ENCODE measurements at places on chromosomes 5 and 9. TPM values are rescaled to one million over a fixed set of nuclear protein-coding genes. Genes with fewer than 3 reads are reported as not detected.

The FAM221B gene
- total RNA-seq, result not detected

The FAM153A gene
- not detected for total RNA-seq

GRCh38 chr9:22064957-22065356, 55.9 kb upstream of the CDKN2B start:
- DNase-seq, result no peak

DNA sequence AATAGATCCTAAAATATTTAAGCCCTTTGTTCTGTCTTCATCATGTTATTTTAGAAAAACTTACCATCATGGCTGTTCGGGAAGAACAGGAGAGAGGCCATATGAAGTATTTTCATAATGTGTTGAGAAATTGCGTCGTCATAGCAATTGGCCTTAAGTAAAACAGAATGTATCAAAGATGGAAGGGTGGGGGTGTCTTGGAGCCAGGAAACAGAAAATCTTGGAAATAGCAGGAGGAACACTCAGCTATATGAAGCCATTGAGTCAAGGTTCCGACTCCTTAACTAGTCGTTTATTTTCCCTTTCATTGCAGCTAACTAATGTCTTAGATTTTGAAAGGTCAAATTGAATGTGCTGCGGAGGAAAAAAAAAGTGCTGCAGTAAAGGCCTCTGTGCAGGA, 1.3 kb downstream of the SPTAN1 start:
- no peak for DNase-seq

The RLN1 gene
- total RNA-seq, result not detected

- DNase-seq, result no peak
These were observed 119.8 kb upstream of the TBC1D2 start for GRCh38 chr9:98375138-98375726.

DNA sequence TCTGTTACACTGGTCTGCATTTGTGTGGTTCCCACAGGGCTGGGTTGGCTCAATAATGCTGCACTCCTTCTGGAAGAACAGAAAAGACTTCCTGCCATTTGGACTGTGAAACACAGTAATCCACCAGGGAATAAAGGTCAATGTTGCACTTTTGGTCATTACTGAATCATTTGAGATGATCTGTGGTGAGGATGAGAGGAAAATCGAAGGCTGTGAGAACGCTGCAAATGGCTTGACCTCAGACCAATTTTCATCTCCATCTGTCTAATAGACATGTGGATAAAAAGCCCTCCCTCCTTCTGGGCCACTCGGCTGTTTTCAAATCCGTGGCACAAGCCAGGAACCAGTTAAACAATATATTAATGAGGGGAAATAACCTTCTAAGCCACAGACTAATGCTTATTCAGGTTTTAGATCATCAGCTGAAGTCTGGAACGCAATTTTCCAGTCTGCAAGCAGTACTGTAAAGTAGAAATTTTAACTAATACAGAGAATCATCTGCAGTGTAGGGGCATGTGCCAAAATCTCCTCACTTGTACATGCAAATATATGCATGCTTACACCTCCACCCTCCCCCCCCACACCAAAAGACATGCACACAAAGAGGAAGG, 20.2 kb downstream of the TLE1 start:
- DNase-seq, result no peak

DNA sequence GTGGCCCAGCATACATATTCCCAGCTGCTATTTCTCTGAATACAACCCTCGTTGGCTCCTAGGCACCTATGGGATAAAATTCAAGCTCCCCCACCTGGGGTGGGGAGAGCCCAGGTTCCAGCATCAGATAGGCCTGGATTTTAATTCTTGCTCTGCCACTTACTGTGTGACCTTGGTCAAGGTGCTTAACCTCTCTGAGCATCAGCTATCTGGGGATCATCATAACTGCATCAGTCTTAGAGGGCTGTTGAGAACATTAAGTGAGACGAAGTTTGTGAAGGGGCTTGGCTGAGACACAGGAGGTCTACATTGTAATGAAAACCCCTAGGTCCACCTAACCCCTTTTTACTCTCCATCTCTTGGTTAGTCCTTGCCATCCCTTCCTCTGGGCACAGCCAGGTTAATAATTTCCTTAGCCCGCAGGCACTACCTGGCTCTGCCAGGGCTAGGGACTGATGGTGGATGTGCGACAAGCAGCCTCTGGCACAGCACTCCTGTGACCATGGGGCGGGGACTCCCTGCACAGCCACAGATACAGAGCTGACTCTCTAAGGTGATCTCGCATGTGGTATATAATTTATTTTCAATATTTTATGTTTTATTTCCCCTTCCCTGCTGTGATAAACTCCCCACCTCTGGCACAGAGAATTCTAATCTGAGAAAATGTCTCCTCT, 68.7 kb downstream of the CRB2 start:
- DNase-seq, result peak; percentile 52

The FOXD4L5 gene
- total RNA-seq, result not detected

GRCh38 chr9:107584186-107584585, 94.6 kb upstream of the KLF4 start:
- no peak for DNase-seq

DNA sequence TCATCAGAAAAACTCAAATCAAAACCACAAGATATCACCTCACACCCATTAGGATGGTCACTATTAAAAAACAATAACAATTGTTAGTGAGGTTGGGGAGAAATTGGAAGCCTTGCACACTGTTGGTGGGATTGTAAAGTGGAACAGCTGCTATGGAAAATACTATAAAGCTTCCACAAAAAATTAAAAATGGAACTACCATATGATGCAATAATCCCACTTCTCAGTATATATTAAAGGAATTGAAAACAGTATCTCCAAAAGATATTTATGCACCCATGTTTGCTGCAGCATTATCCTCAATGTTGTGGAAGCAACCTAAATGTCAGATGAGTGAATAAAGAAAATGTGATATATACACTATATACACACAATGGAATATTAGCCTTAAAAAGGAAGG, 14.5 kb upstream of the ADRA1B start:
- DNase-seq, result no peak

DNA sequence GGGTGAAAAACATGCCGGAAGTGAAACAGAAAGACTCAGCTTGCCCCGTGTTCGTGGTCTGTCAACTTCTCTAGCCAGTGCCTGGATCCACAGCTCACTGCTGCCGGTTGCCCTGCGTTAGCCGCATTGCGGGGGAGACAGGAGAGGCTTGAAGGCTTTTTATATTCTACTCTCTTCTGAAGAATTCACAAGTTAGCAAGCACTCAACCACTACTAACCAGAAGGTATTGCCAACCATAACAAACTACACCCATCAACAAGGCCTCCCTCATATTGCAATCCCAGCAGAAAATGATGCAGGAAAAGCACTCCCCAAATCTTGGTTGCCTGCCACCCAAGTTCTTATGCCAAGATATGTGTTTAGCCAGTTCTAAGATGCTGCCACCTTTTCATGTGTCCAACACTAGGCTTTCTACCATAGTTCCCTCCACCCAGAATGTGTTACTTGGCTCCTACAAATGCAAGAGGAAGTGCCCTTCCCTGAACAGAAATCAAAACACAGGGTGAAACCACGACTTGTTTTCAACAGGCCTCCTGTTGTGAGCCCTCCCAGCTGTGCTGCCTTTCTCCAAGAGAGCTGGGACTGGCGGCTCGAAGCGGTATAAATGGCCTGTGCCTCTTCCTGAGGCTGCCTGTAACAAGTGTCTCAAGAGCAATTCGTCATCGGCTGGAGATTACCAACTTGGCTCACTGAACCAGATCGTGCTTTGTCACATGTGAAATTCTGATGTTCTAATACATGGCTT, 129.0 kb downstream of the SNX18 start:
- DNase-seq, result peak; percentile 94

DNA sequence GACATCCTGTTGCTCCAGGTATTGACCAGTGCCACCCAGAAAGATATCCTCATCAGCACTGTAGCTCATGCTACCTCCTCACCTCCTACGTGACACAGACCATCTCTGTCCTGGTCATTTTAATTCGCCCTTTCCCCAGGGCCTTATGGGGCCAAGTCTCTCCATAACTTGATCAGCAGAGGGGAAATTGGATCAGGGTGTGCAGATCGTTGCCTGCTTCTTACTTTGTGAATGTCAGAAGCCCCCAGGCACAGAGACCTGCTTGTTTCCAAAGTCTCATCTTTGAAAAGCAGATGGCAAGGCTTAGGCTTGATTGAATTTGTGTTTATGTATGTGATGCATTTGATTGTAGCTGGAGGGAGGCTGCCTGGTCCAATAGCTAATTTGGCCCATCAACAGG, 8.8 kb upstream of the DBH start:
- no peak for DNase-seq

GRCh38 chr9:26054600-26055520, 376.6 kb upstream of the TUSC1 start:
- DNase-seq, result no peak

- no peak for DNase-seq
These were observed 1269.2 kb downstream of the EFNA5 start for GRCh38 chr5:106401561-106401960.

- peak; percentile 88 for DNase-seq
These were observed 48.6 kb upstream of the TLE1 start for GRCh38 chr9:81737871-81738507.

DNA sequence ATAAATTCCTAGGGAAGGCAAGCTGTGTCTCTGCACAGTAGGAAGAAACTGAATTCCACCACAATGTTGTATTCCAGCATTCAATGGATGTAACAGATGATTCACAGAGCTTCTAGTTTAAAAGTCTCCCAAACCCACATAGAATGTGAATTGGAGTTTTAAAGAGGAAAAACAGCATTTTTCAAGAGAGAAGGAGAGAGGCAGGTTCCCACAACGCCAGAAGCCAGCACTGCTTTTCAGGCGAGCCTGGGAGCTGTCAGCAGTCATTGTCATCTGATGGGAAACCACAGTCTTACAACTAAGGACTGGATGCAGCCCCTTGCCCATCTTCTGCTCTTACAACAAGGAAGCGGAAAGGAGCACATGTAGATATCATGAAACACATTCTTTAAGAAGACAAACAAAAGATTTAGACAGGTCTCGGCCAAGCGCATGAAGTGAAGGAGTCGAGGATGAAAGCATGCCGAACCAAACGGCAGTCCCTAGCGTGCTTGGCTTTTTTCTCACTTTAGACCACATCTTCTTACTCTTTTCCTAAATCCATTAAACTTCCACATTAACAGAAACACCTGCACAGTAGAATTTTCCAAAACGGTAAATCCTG, 638 bp downstream of the DIRAS2 start:
- DNase-seq, result no peak

DNA sequence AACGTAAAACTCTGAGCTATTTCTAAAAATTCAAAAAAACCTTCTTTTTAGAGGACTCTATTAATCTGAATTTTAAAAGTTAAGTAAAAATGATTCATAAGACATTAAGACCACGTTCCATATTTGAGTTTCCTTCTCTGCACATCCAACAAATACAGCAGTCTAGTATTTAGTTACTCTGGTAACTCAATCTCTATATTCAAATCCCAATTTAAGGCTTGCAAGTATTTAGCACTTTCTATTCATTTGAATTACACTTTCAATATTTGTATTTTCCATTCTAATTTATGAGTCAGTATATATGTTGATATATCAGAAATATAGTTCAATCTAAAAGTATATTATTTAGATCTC, 17.7 kb downstream of the RFX3 start:
- no peak for DNase-seq

The ANP32B gene
- total RNA-seq, result 13.9 TPM

GRCh38 chr9:129321286-129322021, 143.4 kb upstream of the IER5L start:
- peak; percentile 63 for DNase-seq

GRCh38 chr5:122314036-122314435, 2.0 kb downstream of the SNCAIP start:
- DNase-seq, result no peak

The TUSC1 gene
- 45.7 TPM for total RNA-seq

DNA sequence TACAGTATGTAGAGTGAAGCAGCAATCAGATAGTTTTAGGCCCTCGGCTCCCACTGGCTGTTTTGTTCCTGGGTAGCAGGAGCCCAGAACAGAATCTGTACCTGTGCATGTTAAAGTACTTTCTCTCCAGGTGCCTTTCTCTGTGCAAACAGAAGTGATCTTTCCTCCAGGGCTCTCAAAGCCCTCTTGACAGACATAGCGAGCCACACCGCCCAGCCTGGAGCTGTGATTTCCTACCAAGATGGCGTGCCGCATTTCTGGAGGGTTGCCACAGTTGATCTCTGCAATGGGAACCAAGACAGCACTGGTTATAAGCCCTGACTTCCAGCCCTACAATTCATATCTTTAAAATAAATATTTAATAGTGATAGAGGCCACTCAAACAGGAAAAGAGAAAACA, 50.9 kb downstream of the SUSD1 start:
- no peak for DNase-seq

GRCh38 chr5:112923148-112923917, 1.3 kb upstream of the REEP5 start:
- no peak for DNase-seq

DNA sequence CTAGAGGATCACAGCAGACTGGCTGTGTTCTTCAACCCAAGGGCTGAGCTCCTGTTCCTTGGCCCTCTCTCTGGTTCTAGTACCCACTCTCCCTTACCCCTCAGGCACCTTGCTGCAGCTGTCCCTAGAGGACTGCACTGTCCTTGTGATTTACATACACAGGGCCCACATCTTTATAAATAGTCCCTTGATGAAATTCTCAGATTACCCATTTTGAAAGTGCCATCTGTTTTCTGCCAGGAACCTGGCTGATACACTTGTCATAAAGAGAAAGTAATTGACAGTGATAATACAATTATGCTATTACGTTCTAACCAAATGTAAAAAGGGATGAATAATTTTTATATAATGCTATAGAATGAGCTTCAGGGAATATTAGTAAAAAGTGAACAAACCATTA, 16.5 kb upstream of the SPARC start:
- no peak for DNase-seq

All from ascending aorta (tissue), 2 donors.